ENCODE measurements at places on chromosomes 16 and 17.
A peak's percentile ranks its signal among the peaks of the same experiment; 100 is the strongest.

GRCh38 chr17:34874478-34874877 is 86.8 kb downstream of the CCT6B start:
- DNase-seq, result no peak

- no peak for DNase-seq
Observed at GRCh38 chr17:58811290-58811689, 55.6 kb downstream of the PPM1E start.

- DNase-seq, result no peak
Observed at GRCh38 chr17:62822080-62822904, 14.2 kb upstream of the MARCHF10 start.

- no peak for DNase-seq
Observed at GRCh38 chr16:50667497-50668367, 13.4 kb downstream of the SNX20 start.

- DNase-seq, result no peak
Observed at GRCh38 chr17:60353773-60354172, 38.2 kb downstream of the USP32 start.

DNA sequence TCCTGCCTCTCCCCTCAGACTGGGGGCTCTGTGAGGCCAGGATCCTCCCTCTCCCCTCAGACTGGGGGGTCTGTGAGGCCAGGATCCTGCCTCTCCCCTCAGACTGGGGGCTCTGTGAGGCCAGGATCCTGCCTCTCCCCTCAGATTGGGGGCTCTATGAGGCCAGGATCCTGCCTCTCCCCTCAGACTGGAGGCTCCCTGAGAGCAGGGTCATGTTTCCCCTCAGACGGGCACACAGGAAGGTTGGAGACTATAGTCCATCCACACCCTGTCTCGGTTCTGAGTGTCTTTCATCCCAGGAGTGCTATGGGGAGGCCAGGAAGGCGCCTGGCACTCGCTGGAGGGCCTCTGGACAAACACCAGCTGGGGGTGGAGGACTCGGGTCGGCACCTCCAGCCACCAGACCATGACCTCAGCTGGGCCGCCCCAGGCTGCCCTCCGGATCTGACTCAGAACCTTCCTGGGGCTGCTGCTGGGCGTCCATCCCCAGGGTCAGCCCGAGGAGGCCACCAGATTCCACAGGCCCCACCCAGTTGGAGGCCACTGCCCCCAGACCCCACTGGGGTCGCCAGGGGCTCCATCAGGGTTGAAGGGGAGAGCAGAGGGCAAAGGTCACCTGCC is 21.9 kb upstream of the DLX4 start:
- DNase-seq, result no peak

GRCh38 chr17:689556-690275 is 24.9 kb downstream of the VPS53 start:
- no peak for DNase-seq

GRCh38 chr16:89827383-89828198 is 684 bp upstream of the SPIRE2 start:
- DNase-seq, result no peak

DNA sequence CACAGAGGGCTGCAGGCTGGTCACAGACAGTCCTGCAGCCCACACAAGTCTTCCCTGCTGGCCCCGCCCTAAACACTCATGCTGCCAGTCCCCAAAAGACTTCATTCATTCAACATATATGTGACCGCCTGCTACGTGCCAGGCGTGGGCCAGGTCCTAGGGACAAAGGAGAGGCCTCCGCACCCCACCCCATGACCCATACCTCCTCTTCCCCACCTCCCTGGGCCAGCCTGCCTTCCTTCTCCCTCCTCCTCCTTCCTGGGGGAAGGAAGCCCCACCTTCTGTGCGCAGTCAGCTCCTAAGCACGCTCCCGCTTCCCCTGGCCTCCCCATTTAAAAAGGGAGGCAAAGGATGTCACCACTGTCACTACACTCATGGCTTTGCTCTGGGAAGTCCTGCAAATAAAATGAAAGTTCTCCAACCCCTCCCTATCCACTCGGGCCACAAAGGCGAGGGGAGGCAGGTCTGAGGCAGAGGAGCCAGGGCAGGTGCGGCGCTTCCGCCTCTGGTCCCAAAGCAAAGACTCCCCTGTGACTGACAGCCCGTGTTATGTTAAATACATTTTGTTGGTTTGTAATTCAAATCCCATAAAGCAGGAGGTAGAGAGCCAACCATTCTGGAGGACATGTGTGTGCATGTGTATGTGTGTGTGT is 9.0 kb downstream of the DNAAF8 start:
- DNase-seq, result no peak

DNA sequence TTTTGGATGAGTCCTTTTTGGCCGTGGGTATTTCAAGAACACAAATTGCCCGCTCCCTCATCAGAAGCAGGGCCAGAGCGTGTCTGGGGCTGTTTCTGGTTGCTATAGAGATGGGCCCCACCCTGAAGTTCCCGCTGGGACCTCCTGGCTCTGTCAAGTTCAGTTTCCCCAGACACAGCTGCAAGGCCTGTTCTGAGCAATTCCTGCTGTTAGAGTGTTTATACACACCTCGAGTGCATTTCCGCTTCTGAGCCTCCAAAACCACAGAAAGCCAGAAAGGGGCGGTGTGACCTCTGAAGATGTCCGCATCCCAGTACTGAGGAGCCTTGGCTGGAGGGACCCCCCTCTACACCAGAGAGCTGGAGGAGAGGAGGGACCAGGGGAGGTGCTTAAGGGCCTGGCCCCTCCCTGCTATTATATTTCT is 9.3 kb upstream of the WBP2 start:
- peak; percentile 95 for DNase-seq

DNA sequence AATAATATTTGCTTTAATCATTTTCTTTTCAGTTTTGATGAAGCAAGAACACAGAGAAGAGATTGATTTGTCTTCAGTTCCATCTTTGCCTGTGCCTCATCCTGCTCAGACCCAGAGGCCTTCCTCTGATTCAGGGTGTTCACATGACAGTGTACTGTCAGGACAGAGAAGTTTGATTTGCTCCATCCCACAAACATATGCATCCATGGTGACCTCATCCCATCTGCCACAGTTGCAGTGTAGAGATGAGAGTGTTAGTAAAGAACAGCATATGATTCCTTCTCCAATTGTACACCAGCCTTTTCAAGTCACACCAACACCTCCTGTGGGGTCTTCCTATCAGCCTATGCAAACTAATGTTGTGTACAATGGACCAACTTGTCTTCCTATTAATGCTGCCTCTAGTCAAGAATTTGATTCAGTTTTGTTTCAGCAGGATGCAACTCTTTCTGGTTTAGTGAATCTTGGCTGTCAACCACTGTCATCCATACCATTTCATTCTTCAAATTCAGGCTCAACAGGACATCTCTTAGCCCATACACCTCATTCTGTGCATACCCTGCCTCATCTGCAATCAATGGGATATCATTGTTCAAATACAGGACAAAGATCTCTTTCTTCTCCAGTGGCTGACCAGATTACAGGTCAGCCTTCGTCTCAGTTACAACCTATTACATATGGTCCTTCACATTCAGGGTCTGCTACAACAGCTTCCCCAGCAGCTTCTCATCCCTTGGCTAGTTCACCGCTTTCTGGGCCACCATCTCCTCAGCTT is 45.0 kb downstream of the ESRP2 start:
- DNase-seq, result no peak

- DNase-seq, result no peak
Observed at GRCh38 chr17:699345-699744, 15.3 kb downstream of the VPS53 start.

GRCh38 chr17:73976147-73976546 is 227.3 kb upstream of the RPL38 start:
- DNase-seq, result no peak

- no peak for DNase-seq
Observed at GRCh38 chr16:14510939-14511799, 118.9 kb downstream of the PARN start.

DNA sequence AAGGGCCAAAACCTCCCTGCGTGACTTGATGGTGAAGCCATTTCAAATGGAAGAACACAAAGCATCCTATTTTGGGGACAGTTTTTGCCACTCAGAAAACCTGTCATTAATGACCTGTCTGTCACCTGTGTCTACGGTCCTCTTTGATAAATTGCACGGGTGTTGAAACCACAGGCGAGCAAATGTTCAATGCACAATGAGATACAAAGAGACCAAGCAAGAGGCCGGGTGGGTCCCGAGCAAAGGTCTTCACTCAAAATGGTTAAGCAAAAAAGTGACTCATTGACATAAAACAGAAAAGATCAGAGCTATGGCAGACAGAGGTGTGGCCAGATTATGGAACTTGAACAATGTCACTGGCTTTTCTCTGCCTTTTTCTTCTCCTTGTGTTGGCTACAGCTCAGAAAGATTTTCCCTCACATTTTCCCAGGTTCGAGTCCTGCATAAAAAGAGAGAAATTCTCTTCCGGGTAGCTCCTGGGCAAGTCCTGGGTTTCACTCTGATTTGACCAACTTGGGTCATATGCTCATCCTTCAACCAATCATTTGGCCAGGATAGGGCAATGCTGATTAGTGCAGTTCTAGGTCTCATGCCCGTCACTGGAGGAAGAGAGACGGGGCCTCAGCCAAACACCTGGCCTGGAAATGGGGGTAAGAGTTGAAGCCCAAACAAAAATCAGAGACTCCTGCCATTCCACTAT is 92.2 kb downstream of the CMC2 start:
- no peak for DNase-seq

GRCh38 chr16:30983898-30984610 is 953 bp upstream of the HSD3B7 start:
- no peak for DNase-seq

GRCh38 chr17:70206361-70207010 is 37.2 kb downstream of the KCNJ2 start:
- no peak for DNase-seq

- DNase-seq, result no peak
Observed at GRCh38 chr16:89108416-89108815, 14.8 kb downstream of the ACSF3 start.

GRCh38 chr17:38911081-38911730 is 14.2 kb upstream of the LASP1NB start:
- peak; percentile 64 for DNase-seq

GRCh38 chr16:24208710-24209109 is 47.4 kb upstream of the CACNG3 start:
- DNase-seq, result no peak

DNA sequence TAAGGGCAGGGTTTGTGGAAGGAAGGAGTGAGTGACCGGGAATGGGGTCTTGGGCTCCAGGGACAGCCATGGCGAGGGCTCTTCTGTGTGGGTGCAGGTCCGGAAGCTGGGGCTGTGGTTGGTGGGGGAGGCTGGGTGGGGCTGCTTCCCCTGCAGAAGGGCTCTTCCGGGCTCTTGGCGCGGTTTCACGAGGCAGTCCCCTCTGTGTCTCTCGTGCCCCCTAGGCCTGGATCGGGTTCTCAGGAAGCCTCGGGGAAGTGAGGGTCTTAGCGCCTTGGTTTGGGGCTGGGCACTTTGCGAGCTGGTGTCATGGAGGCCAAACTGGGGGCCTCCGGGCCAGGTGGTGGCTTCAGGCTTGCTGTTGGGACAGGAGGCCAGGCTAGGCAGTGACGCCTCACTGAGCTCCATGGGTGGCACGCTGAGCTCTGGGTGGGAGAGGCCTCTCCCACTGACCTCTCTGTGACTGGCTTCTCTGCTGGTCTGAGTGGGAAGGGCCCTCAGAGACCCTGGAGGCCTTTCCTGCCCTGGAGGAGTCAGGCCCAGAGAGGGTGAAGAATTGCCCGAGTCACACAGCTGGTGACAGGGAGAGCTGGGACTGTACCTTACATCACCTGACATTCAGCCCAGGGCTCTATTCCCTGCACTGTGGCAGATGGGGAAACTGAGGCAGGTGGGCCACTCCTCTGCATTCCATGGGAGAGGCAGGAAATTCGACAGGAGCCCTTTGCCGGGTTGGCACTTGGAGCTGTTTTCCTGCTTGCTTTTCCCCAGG is 8.2 kb downstream of the ADCY7 start:
- DNase-seq, result no peak

DNA sequence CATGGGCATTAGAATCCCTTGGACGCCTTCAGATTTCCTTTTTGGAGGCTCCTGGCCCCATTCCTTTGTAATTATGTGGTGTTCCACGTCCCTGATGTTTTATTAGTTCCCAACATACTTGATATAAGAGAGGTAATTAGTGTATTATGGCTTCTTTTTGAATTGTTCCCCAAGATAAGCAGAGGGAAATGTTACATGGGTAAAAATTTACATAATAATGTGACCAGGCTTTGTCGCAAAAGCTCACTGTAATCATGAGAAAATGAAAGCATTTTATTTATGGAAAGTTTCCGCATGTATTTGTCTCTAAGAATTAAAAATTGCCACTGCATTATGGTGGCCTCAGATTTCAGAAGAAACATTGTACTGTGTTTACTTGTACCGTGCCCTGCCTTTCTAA is 177.8 kb downstream of the PRKCA start:
- no peak for DNase-seq

DNA sequence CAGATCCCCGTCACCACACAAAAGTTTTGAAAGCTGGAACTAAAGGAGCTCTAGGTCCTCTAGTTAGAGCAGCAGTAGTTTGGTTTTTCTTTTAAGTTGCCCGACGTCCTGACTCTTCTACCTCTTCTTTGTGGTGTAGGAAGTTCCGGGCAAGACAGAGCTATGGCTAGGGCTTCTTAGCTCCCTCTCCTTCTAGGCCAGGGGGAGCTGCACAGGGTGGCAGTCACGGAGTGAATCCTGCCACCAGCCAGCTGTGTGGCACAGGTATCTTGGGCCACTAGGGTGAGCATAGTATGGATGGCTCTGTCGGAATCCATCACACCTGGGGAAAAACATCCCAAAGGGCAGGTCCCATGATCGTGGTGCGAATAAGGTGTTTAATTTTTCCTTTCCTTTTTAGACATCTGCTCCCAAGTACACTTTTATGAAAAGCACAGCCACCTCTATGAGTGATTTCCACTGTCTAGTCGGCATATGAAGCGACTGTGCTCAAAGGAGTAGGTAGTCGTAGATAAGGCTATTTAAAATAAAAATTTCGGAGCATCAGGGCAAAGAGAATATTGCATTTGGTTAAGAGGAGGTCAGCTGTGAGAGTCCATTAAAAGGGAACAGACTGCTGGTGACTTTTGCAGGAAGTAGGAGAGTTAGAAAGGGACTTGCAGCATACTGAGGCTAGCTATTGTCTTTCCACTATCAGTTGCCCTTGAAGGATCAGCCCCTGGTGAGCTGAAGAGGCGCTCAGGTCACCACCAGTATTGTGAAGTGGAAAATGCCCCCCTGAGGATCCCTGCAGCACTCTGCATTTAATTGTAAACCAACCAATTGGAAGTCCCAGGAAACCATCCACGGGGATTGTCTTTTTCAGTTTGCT is 2.1 kb downstream of the PRKCA start:
- no peak for DNase-seq

DNA sequence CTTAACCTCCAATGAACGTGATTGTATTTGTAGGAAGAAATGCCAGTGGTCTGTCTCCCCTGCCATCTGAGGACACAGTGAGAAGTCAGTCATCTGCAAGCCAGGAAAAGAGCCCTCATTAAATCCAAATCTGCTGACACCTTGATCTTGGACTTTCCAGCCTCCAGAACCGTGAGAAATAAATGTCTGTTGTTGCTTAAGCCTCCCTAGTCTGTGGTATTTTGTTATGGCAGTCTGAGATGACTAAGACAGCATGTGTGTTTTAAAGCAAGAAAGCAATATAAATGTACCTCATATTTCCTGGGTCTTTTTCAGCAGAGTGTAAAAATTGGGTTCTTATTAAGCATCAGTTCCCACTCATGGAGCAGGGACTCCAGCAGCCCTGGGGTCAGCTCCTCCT is 177.9 kb upstream of the NLRP1 start:
- DNase-seq, result no peak

GRCh38 chr17:10311131-10311530 is 61.7 kb downstream of the MYH13 start:
- DNase-seq, result no peak

GRCh38 chr16:69482410-69482991 is 58.1 kb downstream of the CYB5B start:
- DNase-seq, result peak; percentile 77
